Renal pelvis (tissue), 12 donors: ENCODE measurements at places on chromosomes 5 and 9.

DNA sequence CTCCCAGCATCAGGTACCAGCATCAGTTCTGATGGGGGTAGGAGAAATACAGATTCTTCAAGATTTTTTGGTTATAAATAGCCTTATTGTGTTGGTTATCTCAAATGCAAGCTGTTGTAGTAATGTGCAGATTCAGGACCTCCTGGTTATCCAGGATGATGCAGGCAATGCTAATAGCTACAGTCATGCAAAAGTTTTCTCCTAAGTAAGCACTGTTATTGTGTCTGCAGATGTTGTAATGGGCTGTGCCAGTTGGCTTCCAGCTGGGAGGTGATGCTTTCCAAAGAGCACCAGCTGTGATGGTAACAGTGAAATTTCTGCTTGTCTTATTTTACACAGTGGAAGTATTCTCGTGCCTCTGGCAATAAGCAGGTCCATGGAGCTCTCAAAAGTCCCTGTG, 719.2 kb upstream of the CTNND2 start:
- DNase-seq, result no peak

DNA sequence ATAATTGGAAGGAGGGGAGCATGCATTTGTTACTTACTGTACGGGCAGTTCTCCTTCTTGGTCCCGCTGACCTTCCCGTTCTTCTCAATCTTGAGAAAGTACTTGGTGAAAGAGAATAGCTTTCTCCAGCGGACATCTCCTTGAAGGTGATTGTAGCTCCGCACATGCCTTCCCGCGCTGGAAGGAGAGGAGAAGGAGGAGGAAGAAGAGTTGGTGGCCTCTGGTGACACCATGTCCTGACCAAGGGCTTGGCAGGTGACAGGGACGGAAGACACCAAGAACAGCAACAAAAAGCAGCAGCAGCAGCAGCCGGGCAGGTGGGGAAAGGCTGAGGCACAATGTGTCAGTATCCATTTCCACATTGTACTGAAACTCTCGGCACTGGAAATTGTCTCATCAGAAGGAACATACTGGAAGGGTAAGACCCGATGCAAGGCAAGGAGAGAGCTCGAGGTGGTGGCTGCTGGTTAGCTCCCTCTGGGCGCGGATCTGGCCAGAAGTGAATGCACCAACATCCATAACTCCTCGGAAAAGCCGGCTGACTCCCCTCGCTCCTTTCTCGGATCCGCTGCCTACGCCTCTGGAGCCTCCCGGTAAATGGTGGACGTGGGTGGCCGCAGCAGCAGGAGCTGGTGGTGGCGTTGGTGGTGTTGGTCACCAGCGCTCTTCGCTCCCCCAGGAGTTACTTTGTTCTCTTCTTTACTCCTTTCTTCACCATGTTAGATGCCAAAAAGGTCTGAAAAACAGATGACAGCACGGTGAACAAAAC, 715 bp downstream of the FGF10 start:
- no peak for DNase-seq

- peak; percentile 9 for DNase-seq
Measured at GRCh38 chr9:125189011-125189360, 617 bp downstream of the PPP6C start.

GRCh38 chr5:1011226-1011631, 2.6 kb downstream of the NKD2 start:
- DNase-seq, result no peak

DNA sequence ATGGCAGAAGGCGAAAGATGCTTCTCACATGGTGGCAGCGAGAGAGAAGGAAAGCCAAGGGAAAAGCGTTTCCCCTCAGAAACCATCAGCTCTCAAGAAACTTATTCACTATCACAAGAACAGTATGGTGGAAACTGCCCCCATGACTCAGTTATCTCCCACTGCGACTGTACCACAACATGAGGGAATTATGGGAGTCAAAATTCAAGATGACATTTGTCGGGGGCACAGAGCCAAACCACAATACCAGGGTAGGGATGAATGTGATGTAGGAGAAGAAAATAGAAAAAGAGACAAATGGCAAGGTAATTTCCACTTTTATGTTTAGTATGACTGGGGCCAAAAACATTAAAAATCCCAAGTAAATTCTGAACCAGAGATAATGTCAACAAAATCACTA, 216.8 kb downstream of the TRIM36 start:
- no peak for DNase-seq

DNA sequence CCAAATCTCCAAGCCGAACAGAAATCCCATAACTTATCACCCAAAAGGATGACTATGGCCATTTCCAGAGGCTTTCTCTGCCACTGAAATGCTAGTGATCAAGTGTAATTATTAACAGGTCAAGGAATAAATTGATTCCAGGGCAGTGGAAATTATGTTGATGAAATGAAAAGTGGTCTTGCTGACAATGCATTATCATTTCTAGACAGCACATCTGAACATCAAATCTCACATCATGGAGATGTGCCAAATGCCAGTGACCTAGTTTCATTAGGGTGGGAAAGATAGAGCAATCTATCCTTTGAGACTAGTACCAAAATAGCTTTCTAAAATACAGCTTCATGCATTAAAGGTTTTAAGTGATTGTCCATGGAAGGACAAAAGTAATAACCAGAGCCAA, 86.1 kb downstream of the AUH start:
- no peak for DNase-seq

DNA sequence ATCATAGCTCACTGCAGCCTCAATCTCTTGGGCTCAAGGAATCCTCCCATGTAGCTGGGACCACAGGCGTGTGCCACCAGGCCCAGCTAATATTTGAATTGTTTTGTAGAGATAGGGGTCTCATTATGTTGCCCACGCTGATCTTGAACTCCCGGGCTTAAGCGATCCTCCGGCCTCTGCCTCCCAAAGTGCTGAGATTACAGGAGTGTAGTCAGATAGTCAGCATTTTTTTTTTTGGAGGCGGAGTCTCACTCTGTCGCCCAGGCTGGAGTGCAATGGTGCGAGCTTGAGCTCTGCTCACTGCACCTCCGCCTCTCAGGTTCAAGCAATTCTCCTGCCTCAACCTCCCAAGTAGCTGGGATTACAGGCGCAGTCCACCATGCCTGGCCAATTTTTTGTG, 1.6 kb upstream of the SAR1B start:
- no peak for DNase-seq

DNA sequence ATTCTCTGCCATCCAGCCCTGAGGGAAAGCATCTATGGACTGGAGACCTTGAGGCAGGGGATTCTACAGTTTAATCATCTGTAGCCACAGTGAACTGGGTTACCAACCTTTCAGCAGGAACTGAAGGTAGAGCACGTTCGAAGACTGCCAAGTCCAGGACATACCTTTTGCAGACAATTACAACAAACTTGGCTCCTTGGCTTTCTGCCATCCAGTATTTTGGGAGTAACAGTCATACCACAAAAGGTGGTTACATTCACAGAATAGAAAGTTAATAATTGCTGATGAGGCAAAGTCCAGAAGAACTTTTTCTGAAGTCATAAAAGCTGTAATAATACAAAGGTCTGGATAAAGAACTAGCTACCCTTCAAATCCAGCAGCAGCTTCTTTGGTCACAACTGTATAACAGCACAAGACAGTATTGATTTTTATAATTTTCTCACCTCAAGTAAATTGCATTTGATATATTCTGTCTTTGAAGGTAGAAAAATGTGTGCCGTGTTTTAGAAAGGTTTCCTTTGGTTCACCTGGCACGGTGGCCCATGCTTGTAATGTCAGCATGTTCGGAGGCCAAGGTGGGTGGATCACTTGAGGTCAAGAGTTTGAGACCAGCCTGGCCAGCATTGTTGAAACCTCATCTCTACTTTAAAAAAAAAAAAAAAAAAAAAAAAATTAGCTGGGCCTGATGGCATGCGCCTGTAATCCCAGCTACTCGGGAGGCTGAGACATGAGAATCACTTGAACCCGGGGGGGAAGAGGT, 236.6 kb downstream of the NR3C1 start:
- DNase-seq, result peak; percentile 28

- DNase-seq, result no peak
Measured at GRCh38 chr9:133375116-133375723, 640 bp downstream of the SURF4 start.

- DNase-seq, result no peak
Measured at GRCh38 chr5:80125022-80125961, 90.1 kb downstream of the THBS4 start.

- DNase-seq, result no peak
Measured at GRCh38 chr5:116521173-116521872, 53.3 kb downstream of the SEMA6A start.

DNA sequence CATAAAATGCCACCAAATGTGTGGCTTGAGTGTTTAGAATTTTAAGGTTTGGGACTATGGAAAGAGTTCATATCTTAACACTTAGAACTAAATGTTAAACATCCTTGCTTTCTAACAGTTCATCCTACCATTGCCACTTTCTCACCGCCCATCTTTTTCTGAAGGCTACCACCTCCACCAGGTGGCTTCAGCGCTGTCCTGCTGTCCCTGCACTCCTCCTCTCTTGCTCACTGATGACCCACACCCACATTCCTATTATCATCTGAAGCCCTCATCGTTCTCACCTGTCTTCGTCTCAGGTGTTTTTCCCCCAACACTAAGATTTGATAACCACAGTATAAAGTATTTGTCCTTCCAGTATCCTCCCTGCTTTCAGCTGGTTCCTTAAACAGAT, 7.4 kb downstream of the MEGF10 start:
- no peak for DNase-seq

GRCh38 chr9:21789541-21790037, 12.8 kb upstream of the MTAP start:
- DNase-seq, result peak; percentile 82

- DNase-seq, result no peak
Measured at GRCh38 chr9:73167614-73168013, 15.9 kb downstream of the ANXA1 start.

- peak; percentile 69 for DNase-seq
Measured at GRCh38 chr5:36692791-36693763, 86.7 kb downstream of the SLC1A3 start.

GRCh38 chr5:111535879-111536549, 23.7 kb upstream of the STARD4 start:
- no peak for DNase-seq

DNA sequence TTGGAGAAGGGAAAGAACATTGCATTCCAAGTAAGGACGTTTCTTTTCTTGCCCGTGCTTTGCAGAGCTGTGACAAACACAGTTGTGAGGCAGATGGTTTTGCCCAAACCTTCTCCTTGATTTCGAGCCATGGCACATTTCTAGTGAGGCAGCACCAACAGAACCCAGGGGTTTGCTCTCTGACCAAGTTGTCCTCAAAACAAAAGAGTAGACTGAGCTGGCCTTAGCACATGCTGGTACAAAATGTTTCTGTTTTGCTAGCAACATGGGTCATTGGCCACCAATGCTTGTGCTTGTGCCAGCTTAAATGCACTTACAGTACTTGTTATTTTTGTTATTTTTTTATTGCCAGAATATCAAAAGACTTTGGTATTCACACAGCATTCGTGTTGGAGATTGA, 328.8 kb downstream of the GADD45G start:
- no peak for DNase-seq

GRCh38 chr5:1503241-1504068, 20.3 kb downstream of the LPCAT1 start:
- no peak for DNase-seq

DNA sequence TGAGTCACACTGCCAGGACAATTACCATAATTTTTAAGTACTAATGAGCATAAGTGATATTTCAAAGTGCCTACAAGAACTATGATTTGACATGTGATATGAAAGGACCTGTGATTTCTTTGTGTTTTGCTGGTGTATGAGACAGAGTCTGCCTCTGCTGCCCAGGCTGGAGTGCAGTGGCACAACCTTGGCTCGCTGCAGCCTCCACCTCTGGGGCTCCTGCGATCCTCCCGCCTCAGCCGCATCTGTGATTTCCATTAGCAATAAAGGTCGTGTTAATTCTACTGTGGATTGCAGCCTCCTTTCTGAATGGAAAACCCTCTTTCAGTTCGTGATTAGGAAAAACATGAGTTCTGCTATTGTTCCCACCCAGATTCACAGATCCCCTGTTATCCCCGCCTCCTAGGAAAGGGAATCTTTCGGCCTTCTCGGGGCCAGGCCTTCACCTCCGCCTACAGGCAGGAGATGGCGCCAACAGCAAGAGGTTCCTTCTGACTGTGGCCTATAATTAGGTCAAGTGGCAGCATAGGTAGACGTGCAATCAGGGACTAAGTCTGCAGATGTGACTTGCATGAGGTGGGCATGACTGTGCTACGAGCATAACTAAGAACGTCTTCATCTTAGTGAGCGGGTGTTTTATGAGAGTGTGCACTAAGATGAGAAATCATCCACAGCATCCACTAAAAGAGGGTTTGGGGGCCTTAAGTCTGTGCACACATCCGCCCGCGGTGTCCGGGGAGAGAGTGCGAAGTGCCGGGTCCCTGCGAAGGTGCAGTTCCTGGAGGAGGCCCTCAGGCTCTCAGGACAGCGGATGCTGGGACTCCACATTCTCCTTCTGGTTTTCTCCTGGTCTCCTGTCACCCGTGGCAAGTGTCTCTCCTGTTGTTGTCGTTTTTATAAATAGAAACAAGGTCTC, 23.1 kb downstream of the TRIM7 start:
- DNase-seq, result no peak

DNA sequence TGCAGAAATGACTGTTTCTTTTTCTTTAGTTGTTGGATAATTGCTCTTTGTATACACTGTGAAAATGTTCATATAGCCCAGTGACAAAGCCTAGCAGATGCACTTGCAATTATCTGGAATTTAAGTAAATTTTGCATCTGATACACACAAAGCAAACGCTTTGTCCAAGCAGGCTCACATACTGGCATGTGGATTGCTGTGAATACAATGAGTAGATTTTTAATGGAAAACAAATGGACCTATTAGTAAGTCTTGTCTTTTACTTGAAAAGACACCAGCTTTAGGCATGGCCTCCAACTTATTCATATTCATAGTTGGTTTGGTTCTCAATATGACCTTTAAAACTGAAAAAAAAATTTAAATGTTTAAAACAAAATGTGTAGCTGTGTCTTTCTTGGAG, 1299.8 kb upstream of the WWC1 start:
- DNase-seq, result no peak

- no peak for DNase-seq
Measured at GRCh38 chr5:172834415-172835289, 601 bp downstream of the ERGIC1 start.

- no peak for DNase-seq
Measured at GRCh38 chr9:18604767-18605730, 131.1 kb downstream of the ADAMTSL1 start.
